GM12878 (cell line): ENCODE measurements at places on chromosomes 13 and 19. TPM values are rescaled to one million over a fixed set of nuclear protein-coding genes. Genes with fewer than 3 reads are reported as not detected.

The LYL1 gene
- total RNA-seq: 27.4 and 30.0 TPM in 2 replicates

DNA sequence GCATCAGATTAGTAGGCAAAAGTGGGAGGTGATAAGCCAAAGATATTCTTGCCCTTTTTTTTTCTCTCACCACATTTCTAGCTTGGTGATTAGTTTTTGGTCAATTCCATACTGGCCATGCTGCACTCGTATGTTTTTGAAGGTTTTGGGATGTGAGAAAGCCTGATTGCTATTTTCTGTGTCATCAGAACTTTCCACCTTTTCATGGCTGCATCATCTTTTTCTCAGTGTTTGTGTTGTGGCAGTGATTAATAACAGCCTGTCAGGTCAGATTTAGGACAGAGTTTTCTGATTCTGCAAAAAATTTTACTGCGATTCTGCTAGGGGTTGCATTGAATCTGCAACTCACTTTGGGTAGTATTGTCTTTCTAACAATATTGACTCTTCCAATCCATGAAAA, 32.9 kb downstream of the PSG1 start:
- H3K27me3 ChIP-seq: no peaks in the 10 kb centered on the region
- H3K27ac ChIP-seq: no peak overlapping the region
- no peak overlapping the region for H3K4me3 ChIP-seq
- DNase-seq: no peak
- no peaks in the 10 kb centered on the region for H3K4me1 ChIP-seq

The KASH5 gene
- total RNA-seq: 0.21 TPM in 1 of 2 replicates, not detected in the other

DNA sequence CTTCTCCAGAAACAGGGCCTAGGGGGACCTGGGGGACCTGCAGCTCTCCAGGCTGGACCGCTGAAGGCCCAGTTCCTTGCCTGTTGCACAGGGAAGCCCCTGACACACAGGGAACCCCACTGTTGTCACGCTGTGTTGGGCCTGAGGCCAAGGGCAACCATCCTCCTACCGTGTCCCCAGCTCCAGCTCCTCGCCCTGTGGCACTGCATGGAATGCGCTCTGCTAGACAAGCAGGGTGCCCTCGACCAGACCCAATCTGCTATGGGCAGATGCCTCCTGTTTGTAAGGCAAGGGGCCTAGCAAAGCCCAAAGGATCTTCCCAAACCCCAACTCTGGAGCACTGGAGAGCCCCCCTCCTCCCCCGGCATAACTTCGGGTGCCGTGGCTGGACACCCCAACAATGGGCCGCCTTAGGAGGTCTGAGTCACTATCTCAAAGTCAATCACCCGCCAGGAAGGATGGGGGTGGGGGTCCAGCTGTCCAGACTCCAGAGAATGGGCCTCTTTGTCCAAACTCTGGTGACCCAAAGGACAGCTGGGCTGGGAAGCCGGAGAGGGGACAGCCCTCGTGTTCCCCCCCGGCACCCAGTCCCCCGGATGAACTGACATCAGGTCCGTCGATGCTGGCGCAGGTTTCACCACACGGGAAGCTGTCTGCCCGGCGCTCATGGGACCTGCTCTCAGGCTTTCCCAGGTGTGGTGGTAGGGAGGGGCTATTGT, 3.7 kb downstream of the BRSK1 start:
- no peaks in the 10 kb centered on the region for H3K27me3 ChIP-seq
- no peaks in the 10 kb centered on the region for H3K36me3 ChIP-seq
- no peaks in the 10 kb centered on the region for H3K4me1 ChIP-seq
- no peak for DNase-seq

- no peaks in the 10 kb centered on the region for H3K27me3 ChIP-seq
- H3K4me3 ChIP-seq: no peak overlapping the region
- no peak for DNase-seq
- no peaks in the 10 kb centered on the region for H3K4me1 ChIP-seq
Observed at GRCh38 chr13:109244566-109244965, 541.8 kb downstream of the IRS2 start.

The ZNF723 gene
- total RNA-seq: not detected in 2 replicates

- no peak overlapping the region for H3K27ac ChIP-seq
- no peak overlapping the region for H3K4me3 ChIP-seq
- H3K36me3 ChIP-seq: no peaks in the 10 kb centered on the region
- H3K4me1 ChIP-seq: no peaks in the 10 kb centered on the region
- DNase-seq: no peak
Observed at GRCh38 chr13:25688536-25688935, 316.8 kb downstream of the ATP8A2 start.

The PPM1N gene
- 3.5 and 4.1 TPM in 2 replicates for total RNA-seq

DNA sequence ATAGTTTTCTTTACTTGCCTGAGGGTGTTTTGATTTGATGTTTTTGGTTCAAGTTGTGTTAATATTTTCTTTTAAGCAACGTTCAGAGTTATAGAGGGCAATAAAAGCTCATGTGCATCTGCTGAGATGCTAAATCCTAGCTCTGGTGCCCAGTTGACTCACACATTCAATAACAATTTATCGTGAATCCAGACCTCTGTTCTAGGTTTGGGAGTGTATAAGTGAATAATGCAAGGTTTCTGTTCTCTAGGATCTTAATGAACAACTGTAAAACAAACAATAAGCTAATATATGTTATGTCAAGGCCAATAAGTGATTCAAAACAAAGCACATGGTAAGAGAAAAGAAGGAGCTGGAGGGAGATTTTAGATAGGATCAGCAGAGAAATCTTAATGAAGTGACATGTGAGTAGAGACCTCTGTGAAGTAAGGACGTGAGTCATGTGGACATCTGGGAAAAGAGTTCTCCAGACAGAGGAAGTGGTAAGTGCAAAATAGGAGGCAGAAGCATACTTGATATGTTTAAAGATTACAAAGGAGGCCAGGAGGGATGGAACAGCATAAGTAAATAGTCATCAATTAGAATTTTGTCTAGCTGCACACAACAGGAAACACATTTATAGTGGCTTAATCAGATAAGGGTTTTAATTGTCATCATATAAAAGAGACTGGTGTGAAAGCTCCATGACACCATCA, 278.5 kb upstream of the HTR2A start:
- no peaks in the 10 kb centered on the region for H3K4me1 ChIP-seq
- no peaks in the 10 kb centered on the region for H3K36me3 ChIP-seq
- no peak overlapping the region for H3K4me3 ChIP-seq
- DNase-seq: no peak
- no peaks in the 10 kb centered on the region for H3K27me3 ChIP-seq
- H3K27ac ChIP-seq: no peak overlapping the region

The NKPD1 gene
- total RNA-seq: 0.05 and 0.13 TPM in 2 replicates

The ZNF823 gene
- 3.4 and 3.7 TPM in 2 replicates for total RNA-seq

DNA sequence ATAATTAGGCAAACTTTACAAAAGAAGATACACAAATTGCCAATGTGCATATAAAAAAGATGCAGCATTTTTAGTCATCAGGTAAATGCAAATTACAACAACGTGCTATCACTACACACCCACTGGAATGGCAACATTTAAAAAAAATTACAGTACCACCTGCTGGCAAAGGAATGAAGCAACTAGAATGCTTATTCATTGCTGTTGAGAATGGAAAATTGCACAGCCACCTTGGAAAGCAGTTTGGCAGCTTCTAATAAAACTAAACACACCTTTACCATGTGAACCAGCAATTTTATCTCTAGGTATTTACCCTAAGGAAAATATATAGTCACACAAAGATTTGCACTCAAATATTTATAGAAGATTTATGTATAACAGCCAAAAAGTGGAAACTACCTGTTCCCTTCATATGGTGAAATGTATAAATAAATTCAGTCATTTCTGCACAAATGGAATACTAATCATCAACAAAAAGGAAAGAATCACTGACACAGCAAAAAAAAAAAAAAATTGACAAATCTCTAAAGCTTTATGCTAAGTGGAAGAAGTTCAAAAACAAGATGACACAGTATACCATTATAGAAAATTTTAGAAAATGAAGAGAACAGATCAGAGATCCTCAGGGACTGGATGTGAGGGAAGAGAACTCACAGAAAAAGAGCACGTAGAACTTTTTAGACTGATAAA, 30.3 kb downstream of the OXGR1 start:
- H3K4me3 ChIP-seq: no peak overlapping the region
- DNase-seq: no peak
- no peaks in the 10 kb centered on the region for H3K36me3 ChIP-seq

DNA sequence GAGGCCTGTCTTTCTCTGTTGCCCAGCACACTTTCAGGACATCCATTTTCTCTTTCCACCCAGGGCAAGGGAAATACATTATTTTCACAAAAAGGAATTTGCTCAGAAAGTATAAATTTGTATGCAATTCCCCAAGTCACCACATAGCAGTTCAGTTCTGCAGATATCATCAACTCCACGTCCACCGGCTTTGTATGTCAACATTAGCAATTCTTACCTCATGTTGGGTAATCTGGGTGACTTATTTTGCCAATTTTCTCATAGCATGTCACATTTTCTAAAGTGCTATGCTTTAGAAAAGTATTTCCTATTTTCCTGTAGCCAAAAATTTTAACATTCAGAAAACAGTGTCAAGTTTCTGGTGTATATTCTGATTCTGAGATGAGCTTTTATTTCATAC, 501.8 kb downstream of the EFNB2 start:
- H3K36me3 ChIP-seq: no peaks in the 10 kb centered on the region
- DNase-seq: no peak
- no peak overlapping the region for H3K4me3 ChIP-seq

GRCh38 chr13:100075700-100076587, 12.9 kb upstream of the PCCA start:
- no peak for DNase-seq
- H3K4me1 ChIP-seq: no peaks in the 10 kb centered on the region
- no peaks in the 10 kb centered on the region for H3K27me3 ChIP-seq

The HSH2D gene
- total RNA-seq: 81.7 and 87.8 TPM in 2 replicates

The CGB5 gene
- total RNA-seq: not detected in 2 replicates

- H3K4me3 ChIP-seq: no peak overlapping the region
- no peak overlapping the region for H3K27ac ChIP-seq
- peaks cover 8% of the 10 kb centered on the region for H3K36me3 ChIP-seq
- no peaks in the 10 kb centered on the region for H3K27me3 ChIP-seq
Observed at GRCh38 chr13:95138876-95139585, 162.2 kb downstream of the ABCC4 start.

GRCh38 chr19:55648585-55649267, 714 bp downstream of the CCDC106 start:
- peaks cover 1% of the 10 kb centered on the region; the same call in 1 of the 2 replicates for H3K36me3 ChIP-seq
- no peaks in the 10 kb centered on the region for H3K27me3 ChIP-seq
- H3K4me1 ChIP-seq: peaks cover 25% of the 10 kb centered on the region
- peak overlapping the region; percentile 90 for H3K27ac ChIP-seq

The PSG7 gene
- total RNA-seq: not detected in 2 replicates

DNA sequence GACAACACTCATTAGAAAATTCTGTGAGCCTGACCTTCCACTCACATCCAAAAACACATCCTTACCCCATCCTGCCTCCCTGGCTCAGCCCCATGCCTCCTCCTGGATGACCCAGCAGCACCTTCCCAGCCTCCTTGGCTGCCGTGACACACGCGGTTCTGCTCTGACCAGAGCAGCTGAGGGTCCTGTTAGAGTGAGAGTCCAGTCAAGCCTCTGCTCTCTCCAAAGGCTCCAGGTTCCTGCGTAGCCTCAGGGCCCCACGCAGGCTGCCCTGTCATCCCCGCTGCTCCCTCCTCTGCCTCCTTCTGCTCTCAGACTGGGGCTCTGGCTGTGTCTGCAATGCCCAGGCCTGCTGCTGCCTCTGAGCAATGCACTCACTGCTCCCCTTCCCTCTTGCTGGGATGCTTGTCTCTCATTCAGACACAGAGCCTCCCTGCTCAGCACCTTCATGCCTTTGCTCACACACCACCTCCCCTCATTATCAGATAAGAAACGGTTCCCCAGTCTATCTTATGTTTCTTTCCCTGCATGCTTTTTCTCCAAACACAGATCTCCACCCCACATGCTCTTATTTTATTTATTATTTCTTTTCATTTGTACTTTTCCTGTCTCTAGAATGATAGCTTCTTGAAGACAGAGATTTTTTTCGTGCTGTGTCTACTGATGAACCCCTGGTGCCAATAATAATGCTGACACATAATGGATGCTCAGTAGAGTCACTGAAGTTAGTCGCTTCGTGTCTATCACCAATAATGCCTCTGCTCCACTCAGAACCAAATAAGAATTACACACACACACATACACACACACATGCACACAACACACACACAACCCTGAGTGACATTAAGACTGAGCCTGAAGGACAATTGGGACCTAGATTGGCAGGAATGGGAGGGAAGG, 10.2 kb upstream of the SIGLEC6 start:
- no peak for DNase-seq
- H3K36me3 ChIP-seq: no peaks in the 10 kb centered on the region
- H3K27ac ChIP-seq: no peak overlapping the region

The MED26 gene
- total RNA-seq: 20.2 and 21.4 TPM in 2 replicates

DNA sequence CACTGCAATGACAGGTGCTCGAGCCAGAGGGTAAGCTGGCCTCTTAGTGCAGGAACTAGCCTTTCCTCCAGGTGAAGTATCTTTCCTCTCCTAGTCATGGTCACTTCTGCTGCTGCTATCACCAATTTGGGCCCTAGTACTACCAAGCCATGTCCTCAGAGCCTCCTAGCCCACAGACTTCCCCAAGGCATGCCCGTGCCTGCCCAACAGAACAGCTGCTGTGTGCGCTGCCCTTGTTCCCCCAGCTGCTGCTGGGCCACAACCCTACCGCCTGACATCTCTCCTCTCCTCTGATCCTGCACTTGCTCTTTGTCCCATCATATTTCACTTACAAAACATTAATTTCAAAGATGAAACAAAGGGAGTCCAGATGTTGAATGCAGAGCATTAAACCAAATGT, 168.5 kb upstream of the FREM2 start:
- no peaks in the 10 kb centered on the region for H3K4me1 ChIP-seq
- no peak overlapping the region for H3K4me3 ChIP-seq
- H3K27ac ChIP-seq: no peak overlapping the region
- no peak for DNase-seq

- no peak overlapping the region for H3K27ac ChIP-seq
- H3K4me1 ChIP-seq: no peaks in the 10 kb centered on the region
- no peaks in the 10 kb centered on the region for H3K36me3 ChIP-seq
- H3K4me3 ChIP-seq: no peak overlapping the region
- H3K27me3 ChIP-seq: no peaks in the 10 kb centered on the region
Observed at GRCh38 chr19:29687244-29687896, 22.1 kb downstream of the PLEKHF1 start.

The GRK1 gene
- not detected in 2 replicates for total RNA-seq

- H3K36me3 ChIP-seq: no peaks in the 10 kb centered on the region
- no peak overlapping the region for H3K4me3 ChIP-seq
- H3K27ac ChIP-seq: no peak overlapping the region
- peak; percentile 64 for DNase-seq
Observed at GRCh38 chr13:30346153-30346788, 38.9 kb upstream of the KATNAL1 start.

The LCP1 gene
- total RNA-seq: 1,593 and 1,649 TPM in 2 replicates

The CRB3 gene
- total RNA-seq: 0.43 and 1.4 TPM in 2 replicates
